ENCODE measurements at places on chromosomes 4 and X. TPM values are rescaled to one million over a fixed set of nuclear protein-coding genes. Genes with fewer than 3 reads are reported as not detected.

DNA sequence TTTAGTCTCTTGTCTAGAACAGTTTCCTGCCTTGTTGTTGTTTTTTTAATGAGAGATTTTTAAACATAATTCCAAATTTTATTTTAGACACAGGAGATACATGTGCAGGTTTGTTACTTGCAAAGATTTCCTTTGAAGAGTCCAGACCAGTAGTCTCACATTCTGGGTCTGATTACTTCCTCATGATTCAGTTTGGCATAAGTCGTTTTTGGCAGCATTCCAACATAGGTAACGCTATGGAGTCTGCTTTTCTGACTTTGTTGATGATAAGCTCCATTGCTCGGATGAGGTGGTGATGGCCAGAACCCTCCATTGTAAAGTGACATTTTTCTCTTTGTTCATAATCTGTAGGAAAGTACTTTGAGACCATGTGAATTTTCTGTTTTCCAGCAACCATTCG lies 74.7 kb downstream of the CLCN4 start:
- no peak for DNase-seq
- no peaks in the 10 kb centered on the region for H3K36me3 ChIP-seq
- no peak overlapping the region for H3K27ac ChIP-seq
- H3K27me3 ChIP-seq = no peaks in the 10 kb centered on the region
- no peaks in the 10 kb centered on the region for H3K4me1 ChIP-seq

DNA sequence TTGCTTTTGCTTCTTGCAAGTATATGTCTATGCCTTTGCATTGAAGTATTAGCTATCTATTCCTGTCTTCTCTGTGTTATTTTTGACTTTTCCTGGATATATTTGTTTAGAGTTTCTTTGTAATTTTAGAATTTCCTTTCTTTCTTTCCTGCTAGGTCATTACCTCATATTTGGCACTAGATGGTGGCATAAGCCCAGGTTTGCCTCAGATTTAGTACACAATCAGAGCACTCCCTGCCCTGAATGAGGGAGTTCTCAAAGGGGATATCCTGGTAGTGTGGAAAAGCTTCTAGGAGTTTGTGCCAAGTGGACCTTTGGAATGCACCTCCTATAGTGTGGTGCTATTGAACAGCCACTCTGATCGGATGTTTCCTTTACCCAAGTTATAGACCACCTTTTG lies 181.6 kb downstream of the UGT8 start:
- no peaks in the 10 kb centered on the region for H3K4me1 ChIP-seq
- no peak overlapping the region for H3K27ac ChIP-seq
- peak; percentile 16 for DNase-seq

GRCh38 chr4:173642509-173642908 lies 112.5 kb upstream of the HAND2 start:
- DNase-seq = no peak
- no peaks in the 10 kb centered on the region for H3K27me3 ChIP-seq
- H3K27ac ChIP-seq = no peak overlapping the region
- H3K4me1 ChIP-seq = no peaks in the 10 kb centered on the region

- no peaks in the 10 kb centered on the region for H3K27me3 ChIP-seq
- H3K36me3 ChIP-seq = no peaks in the 10 kb centered on the region
- H3K4me3 ChIP-seq = no peak overlapping the region
- DNase-seq = no peak
- no peak overlapping the region for H3K27ac ChIP-seq
- no peaks in the 10 kb centered on the region for H3K4me1 ChIP-seq
Measured at GRCh38 chrX:18875256-18875878, 108.5 kb downstream of the PHKA2 start.

DNA sequence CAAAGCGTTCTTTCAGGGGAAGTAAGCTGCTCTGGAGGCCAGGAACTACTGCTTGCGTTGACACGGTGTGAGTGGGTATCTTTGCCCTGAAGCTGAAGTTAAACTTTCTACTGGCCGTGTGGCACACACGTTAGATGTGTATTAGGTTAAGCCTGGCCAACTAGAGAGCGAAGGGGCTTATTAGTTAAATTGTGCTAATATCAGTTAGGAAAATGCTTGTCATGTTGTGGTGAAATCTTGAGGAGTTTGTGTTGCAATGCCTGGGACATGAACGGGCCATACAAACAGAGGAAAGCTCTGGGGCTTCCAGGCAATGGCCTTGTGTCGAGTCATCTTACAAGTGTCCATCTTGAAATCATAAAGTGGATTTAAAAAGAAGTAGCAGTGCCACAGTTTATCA lies 62.6 kb downstream of the NSUN7 start:
- H3K27ac ChIP-seq = no peak overlapping the region
- H3K36me3 ChIP-seq = peaks cover 12% of the 10 kb centered on the region
- no peak for DNase-seq
- no peaks in the 10 kb centered on the region for H3K27me3 ChIP-seq
- H3K4me3 ChIP-seq = no peak overlapping the region

DNA sequence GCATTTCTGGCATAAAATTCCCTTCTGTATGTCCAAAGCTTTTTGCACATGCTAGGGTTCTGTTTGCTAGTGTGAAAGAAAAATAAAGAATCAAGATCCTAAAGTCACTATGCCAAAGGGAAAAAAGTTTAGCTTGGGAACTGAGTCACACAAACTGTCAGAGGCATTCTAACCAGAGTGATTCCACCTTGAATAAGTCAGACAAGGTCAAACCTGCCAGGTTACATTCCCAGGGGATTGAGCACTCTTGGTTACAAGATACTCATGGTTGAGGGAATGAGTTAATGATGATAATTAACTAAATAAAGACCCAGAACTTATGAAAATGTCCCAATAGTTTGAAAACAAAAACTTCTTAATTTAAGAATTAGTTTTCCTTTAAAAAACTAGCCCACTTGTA lies 13.7 kb upstream of the UGT2B17 start:
- no peaks in the 10 kb centered on the region for H3K27me3 ChIP-seq
- DNase-seq = no peak
- no peaks in the 10 kb centered on the region for H3K36me3 ChIP-seq
- H3K27ac ChIP-seq = no peak overlapping the region

DNA sequence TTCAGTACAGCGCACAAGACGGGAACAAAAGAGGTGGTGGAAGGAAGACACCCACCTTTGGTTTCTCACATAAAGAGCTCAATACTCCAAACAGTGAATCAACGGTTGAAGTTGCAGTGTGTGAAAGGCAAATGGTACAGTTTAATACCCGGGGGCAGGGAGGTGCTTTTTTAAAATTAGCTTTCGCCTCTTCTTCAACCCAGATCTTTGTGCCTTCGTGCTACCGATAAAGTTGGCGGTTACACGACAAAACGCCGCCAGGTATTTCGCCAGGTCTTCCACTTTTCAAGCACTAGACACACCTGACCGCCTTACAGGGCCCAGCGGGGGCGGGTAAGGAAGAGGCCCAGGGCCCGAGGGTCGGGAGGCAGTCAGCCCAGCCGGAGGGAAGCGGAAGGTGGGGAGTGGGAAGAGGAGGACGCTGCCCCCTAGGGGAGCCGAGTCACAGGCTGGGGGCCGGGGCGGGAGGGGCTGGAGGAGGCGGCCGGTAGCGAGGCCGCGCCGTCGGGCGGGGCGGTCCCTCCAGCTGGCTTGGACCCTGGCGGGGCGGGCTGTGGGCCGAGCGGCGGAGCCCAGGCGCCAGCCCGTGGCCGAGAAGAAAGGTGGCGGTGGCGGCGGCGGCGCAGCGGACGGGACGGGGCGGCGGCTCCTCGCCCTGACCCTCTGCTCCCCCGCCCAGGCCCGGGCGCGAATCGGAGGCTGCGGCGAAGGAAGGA lies 16.0 kb downstream of the UTP3 start:
- H3K4me3 ChIP-seq = peak overlapping the region; percentile 80
- H3K36me3 ChIP-seq = no peaks in the 10 kb centered on the region
- DNase-seq = peak; percentile 95
- no peaks in the 10 kb centered on the region for H3K4me1 ChIP-seq

GRCh38 chrX:95350774-95351488 lies 1333.7 kb upstream of the DIAPH2 start:
- no peaks in the 10 kb centered on the region for H3K27me3 ChIP-seq
- H3K27ac ChIP-seq = no peak overlapping the region
- H3K4me3 ChIP-seq = no peak overlapping the region

DNA sequence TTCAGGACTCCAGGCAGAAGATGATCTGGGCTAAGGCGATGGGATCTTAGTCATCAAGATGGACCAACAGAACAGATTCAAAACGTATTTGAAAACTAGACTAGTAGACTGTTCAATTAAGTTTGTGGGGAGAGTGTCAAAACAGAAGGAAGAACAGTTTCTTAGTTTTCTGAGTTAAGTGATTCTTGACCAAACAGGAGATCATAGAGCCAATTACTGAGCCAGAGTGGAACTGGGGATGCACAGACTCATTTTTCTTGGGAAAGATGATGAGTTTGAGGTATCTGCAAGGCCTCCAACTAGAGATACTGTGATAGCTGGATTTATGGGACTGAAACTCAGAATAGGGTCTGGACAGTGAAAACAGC lies 119.5 kb downstream of the REELD1 start:
- no peak overlapping the region for H3K27ac ChIP-seq
- peaks cover 15% of the 10 kb centered on the region for H3K4me1 ChIP-seq
- H3K36me3 ChIP-seq = no peaks in the 10 kb centered on the region
- no peak overlapping the region for H3K4me3 ChIP-seq

DNA sequence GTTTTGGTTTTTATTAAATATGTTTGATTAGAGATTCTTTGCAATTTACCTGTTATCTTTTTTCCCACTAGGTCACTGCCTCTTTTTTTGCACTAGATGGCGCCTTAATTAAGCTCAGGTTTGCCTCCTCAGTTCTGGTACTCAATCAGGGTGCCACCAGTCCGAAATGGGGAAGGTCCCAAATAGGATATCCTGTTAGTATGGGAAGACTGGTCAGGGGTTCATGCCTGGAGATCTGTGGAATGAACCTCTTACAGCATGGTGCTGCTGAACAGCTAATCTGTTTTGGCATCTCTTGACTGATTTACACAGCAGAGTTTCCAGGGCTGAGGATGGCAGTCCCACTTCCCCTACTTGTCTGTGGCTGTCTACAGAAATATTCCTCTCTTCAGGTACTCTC lies 24.2 kb upstream of the VSIG1 start:
- no peaks in the 10 kb centered on the region for H3K4me1 ChIP-seq
- H3K4me3 ChIP-seq = no peak overlapping the region
- H3K27me3 ChIP-seq = peaks cover 13% of the 10 kb centered on the region
- no peak overlapping the region for H3K27ac ChIP-seq
- no peak for DNase-seq

DNA sequence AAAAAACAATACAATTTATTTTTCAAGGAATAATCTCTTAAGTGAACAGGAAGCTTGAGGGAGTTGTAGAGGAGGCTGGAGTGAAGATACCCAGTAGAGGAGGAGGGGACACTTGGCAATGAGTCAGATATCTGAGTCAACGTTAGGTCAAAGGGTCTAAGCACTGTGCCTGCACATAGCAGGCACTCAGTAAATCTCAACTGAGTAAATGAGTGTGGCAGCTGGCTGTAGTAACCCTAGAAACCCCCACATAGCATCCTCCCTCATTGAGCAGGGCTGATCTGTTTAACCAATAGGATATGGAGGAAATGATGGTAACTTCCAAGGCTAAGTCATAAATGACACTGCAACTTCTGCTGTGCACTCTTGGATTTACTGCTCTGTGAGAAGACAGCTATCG lies 186.0 kb upstream of the FAM241A start:
- no peak for DNase-seq
- H3K27ac ChIP-seq = no peak overlapping the region
- H3K4me3 ChIP-seq = no peak overlapping the region
- H3K27me3 ChIP-seq = no peaks in the 10 kb centered on the region
- H3K4me1 ChIP-seq = no peaks in the 10 kb centered on the region

- peak overlapping the region; percentile 99 for H3K27ac ChIP-seq
- H3K36me3 ChIP-seq = no peaks in the 10 kb centered on the region
- no peaks in the 10 kb centered on the region for H3K27me3 ChIP-seq
- H3K4me1 ChIP-seq = peaks cover 14% of the 10 kb centered on the region
- peak overlapping the region; percentile 94 for H3K4me3 ChIP-seq
Measured at GRCh38 chr4:37685823-37686372, 278 bp downstream of the RELL1 start.

DNA sequence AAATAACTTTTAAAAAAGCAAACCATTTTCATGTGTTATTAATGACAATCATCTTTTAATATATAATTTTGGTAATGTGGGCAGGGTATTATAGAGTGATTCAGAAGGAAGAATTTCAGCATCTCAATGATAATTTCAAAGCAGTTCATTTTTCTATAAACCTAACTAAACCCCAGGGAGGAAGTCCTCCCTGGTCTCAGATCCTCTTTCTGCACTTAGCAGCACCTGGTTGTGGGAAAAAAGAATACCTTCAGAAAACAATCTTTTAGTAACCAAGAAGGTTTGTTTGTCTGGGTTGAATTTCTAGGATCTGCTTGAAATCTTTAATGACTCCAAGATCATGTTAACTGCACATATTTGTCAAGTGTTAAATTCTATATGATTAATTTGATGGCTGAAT lies 29.9 kb downstream of the DKK2 start:
- H3K4me1 ChIP-seq = peaks cover 3% of the 10 kb centered on the region
- H3K4me3 ChIP-seq = no peak overlapping the region
- H3K36me3 ChIP-seq = no peaks in the 10 kb centered on the region
- H3K27ac ChIP-seq = no peak overlapping the region

DNA sequence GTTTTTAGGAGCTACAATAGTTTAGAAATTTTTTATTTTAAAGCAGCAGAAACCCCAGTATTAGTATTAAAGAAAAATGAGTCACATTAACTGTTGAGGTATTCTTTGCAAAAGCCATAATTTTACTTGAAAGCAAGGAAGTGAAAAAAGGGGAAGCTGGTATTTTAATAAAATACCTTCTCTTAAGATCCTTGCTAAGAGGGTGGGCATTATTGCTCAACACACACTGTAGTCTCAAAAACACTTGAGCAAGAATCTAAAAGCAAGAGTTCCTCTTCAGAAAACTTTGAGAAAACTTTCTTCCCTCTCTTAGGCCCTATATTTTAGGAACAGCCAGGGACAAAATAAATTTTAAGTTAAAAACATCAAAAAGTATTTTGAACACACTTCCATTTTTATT lies 259.4 kb upstream of the DIAPH2 start:
- H3K36me3 ChIP-seq = no peaks in the 10 kb centered on the region
- H3K4me3 ChIP-seq = no peak overlapping the region
- no peaks in the 10 kb centered on the region for H3K4me1 ChIP-seq
- H3K27ac ChIP-seq = no peak overlapping the region
- no peak for DNase-seq
- H3K27me3 ChIP-seq = peaks cover 12% of the 10 kb centered on the region

- no peak overlapping the region for H3K27ac ChIP-seq
- H3K36me3 ChIP-seq = peaks cover 9% of the 10 kb centered on the region
- DNase-seq = no peak
- no peaks in the 10 kb centered on the region for H3K27me3 ChIP-seq
- H3K4me1 ChIP-seq = no peaks in the 10 kb centered on the region
Measured at GRCh38 chr4:125464146-125464545, 149.4 kb downstream of the FAT4 start.

- H3K27ac ChIP-seq = peak within 1 kb of the TSS; percentile 28
- DNase-seq = peak; percentile 71
- no peaks in the 10 kb centered on the region for H3K4me1 ChIP-seq
Measured at GRCh38 chr4:127782275-127783025, at the start of gene HSPA4L. Gene HSPA4L (plus strand): TSS chr4:127782322. CDS start chr4:127782551, 229 bp downstream.

- no peak for DNase-seq
- H3K36me3 ChIP-seq = no peaks in the 10 kb centered on the region
- no peaks in the 10 kb centered on the region for H3K4me1 ChIP-seq
- H3K27ac ChIP-seq = no peak overlapping the region
- H3K27me3 ChIP-seq = peaks cover 15% of the 10 kb centered on the region
- H3K4me3 ChIP-seq = no peak overlapping the region
Measured at GRCh38 chrX:11257711-11258110, 35.5 kb upstream of the AMELX start.

The POU4F2 gene
- 0.06 TPM for total RNA-seq

The AMOT gene
- 9.9 TPM for total RNA-seq

The ARHGAP36 gene
- not detected for total RNA-seq

The CCNA2 gene
- 1.4 TPM for total RNA-seq

The SSX1 gene
- not detected for total RNA-seq

The POLN gene
- 3.7 TPM for total RNA-seq

The CT45A5 gene
- total RNA-seq = not detected

The SPARCL1 gene
- 294 TPM for total RNA-seq
